ENCODE measurements at places on chromosomes 1 and 21.
A peak's percentile ranks its signal among the peaks of the same experiment; 100 is the strongest.

DNA sequence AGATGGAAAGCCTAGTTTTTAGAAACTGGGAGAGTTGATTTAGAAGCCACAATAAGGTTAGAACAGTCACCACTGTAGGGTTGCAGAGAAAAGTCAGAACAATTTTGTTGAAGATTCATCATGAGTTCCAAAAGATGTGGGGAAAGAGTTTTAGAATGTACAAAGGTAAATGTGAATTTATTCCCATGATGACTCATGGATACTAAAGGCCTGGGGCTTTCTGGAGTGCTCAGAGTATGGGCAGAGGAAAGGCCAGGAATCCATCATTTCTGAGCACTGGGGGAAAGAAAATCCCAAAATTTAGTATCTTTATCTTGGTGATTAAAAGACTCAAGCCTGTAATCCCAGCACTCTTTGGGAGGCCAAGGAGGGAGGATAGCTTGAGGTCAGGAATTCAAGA, 17.8 kb downstream of the YBX1 start:
- DNase-seq = no peak
- no peaks in the 10 kb centered on the region for H3K4me1 ChIP-seq
- no peak overlapping the region for H3K27ac ChIP-seq
- H3K36me3 ChIP-seq = peaks cover 18% of the 10 kb centered on the region
- H3K27me3 ChIP-seq = no peaks in the 10 kb centered on the region
- no peak overlapping the region for H3K4me3 ChIP-seq

GRCh38 chr1:196467230-196467925, 140.9 kb downstream of the KCNT2 start:
- no peaks in the 10 kb centered on the region for H3K4me1 ChIP-seq
- no peak overlapping the region for H3K4me3 ChIP-seq
- H3K27me3 ChIP-seq = no peaks in the 10 kb centered on the region
- H3K36me3 ChIP-seq = no peaks in the 10 kb centered on the region
- no peak for DNase-seq

- H3K27ac ChIP-seq = no peak overlapping the region
- no peaks in the 10 kb centered on the region for H3K36me3 ChIP-seq
- H3K4me3 ChIP-seq = no peak overlapping the region
- no peaks in the 10 kb centered on the region for H3K4me1 ChIP-seq
- no peaks in the 10 kb centered on the region for H3K27me3 ChIP-seq
- peak; percentile 17 for DNase-seq
Observed at GRCh38 chr1:198373376-198373775, 167.1 kb downstream of the ATP6V1G3 start.

DNA sequence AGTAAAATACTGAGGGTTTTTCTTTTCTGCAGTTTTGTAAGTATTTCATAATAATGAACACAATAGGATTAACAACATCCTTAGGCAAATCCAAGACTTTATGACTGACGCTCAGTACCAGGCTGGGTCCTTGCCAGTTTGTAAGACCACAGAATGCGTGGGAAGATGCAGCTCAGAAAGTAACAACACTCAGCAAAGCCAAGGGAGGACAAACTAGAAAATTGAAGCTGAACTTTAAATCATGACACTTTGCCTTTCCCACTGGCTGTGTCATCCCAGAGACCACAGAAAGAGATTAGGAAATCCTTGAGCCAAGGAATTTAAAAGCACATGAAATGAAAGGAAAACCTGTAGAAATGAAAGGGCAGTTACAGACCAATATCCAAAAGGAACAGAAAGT, 426.3 kb upstream of the CHRM3 start:
- H3K27ac ChIP-seq = no peak overlapping the region
- no peaks in the 10 kb centered on the region for H3K36me3 ChIP-seq
- no peaks in the 10 kb centered on the region for H3K27me3 ChIP-seq
- no peaks in the 10 kb centered on the region for H3K4me1 ChIP-seq

GRCh38 chr1:54883349-54884102, 3.5 kb downstream of the DHCR24 start:
- no peak overlapping the region for H3K4me3 ChIP-seq
- H3K27ac ChIP-seq = no peak overlapping the region
- peaks cover 5% of the 10 kb centered on the region for H3K36me3 ChIP-seq

DNA sequence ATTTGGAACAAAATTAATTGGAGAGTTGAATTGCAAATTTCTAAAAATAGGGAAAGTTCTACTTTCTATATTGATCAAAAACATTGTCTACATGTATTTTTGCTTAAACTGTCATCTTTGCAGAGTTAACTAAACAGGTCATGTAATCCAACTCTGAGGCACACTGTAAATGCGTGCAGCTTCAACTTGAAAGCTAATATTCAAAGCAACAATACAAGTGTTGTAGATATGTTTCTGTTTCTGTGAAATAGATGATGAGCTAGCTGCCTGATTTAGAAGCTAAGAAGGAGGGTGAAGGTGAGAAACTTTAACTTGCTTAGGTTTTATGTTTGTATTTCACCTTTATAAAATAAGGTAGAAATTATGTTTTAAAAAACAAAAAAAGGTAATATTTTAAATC, 77.2 kb downstream of the IVNS1ABP start:
- no peaks in the 10 kb centered on the region for H3K27me3 ChIP-seq
- H3K36me3 ChIP-seq = no peaks in the 10 kb centered on the region
- H3K27ac ChIP-seq = no peak overlapping the region
- DNase-seq = no peak
- no peak overlapping the region for H3K4me3 ChIP-seq
- H3K4me1 ChIP-seq = no peaks in the 10 kb centered on the region

DNA sequence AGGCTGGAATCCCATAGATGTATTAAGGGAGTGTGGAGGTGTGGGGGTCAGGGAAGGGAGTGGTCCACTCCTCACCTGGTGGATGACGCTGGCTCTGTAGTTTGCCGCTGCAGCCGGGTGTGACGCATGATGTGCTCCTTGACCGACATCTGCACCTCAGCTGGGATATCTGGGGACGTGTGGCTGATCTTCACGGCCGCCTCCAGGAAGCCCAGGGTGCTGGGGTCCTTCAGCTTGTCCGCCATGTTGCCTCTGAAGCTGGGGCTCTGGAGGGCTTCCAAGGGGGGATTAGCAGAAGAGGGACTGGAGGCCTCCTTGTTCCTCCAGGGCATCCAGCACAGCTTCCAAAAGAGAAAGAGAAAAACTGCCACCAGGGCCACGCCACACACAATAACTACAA, 14.1 kb downstream of the SYT6 start:
- DNase-seq = no peak
- no peaks in the 10 kb centered on the region for H3K27me3 ChIP-seq
- no peak overlapping the region for H3K27ac ChIP-seq
- no peaks in the 10 kb centered on the region for H3K4me1 ChIP-seq
- H3K4me3 ChIP-seq = no peak overlapping the region

DNA sequence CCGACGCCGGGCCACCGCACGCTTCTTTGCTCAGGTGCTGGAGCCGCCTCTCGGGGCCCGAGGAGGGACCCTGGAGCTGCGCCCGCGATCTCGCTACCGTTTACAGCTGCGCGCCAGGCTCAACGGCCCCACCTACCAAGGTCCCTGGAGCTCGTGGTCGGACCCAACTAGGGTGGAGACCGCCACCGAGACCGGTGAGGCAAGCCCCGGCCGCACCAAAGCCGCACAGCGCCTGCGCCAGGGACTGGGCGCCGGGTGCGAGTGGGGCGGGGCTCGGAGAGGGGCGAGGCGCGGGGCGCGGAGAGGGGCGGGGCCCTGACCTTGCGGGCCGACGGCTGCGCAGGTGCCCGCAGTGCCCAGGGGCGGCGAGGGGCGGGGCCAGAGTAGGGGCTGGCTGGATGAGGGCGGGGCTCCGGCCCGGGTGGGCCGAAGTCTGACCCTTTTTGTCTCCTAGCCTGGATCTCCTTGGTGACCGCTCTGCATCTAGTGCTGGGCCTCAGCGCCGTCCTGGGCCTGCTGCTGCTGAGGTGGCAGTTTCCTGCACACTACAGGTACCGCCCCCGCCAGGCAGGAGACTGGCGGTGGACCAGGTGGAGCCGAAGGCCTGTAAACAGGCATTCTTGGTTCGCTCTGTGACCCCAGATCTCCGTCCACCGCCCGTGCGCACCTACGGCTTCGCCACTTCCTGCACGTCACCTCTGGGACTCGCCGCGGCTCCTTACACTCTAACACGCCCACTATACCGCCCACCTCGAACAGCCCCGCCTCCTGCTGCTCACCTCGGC, 9.8 kb upstream of the CDC20 start:
- peaks cover 7% of the 10 kb centered on the region for H3K4me1 ChIP-seq
- peak; percentile 95 for DNase-seq
- peak overlapping the region; percentile 68 for H3K4me3 ChIP-seq

- no peak for DNase-seq
- H3K4me3 ChIP-seq = no peak overlapping the region
- no peaks in the 10 kb centered on the region for H3K27me3 ChIP-seq
- no peaks in the 10 kb centered on the region for H3K36me3 ChIP-seq
- no peak overlapping the region for H3K27ac ChIP-seq
- H3K4me1 ChIP-seq = no peaks in the 10 kb centered on the region
Observed at GRCh38 chr1:199161766-199162303, 523.0 kb downstream of the PTPRC start.

DNA sequence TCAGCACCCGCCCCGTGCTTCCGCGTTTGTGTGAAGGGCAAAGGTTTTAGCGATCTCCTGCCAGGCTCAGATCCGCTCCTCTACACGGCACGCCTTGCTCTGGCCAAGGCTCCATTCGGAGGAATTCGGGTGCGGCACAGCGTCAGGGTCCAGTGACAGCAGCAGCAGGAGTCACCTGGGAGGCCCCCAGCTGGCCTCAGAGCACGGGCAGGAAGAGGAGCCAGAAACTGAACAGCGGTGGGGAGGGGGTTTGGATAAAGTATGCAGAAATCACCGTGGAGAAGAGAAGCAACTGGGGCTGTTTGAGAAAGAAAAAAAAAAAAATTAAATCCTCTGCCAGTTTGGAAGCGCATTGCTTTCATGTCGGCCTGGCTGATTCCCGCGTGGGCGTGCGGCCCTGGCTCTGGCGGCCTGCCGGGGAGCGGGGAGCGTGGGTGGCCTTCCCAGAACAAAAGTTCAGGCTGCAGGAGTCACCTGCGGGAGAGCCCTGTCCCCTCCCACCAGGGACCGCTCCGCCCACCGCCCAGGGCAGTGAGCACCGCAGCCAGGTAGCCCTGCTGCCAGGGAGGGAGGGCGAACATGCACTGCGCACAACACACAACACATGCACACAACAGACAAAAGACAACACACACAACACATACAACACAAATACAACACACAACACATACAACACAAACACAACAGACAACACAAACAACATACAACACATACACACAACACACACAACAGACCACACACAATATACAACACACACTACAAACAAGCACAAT, 107.6 kb downstream of the ETS2 start:
- H3K4me3 ChIP-seq = no peak overlapping the region
- no peaks in the 10 kb centered on the region for H3K27me3 ChIP-seq
- DNase-seq = peak; percentile 78
- no peak overlapping the region for H3K27ac ChIP-seq
- H3K36me3 ChIP-seq = no peaks in the 10 kb centered on the region

DNA sequence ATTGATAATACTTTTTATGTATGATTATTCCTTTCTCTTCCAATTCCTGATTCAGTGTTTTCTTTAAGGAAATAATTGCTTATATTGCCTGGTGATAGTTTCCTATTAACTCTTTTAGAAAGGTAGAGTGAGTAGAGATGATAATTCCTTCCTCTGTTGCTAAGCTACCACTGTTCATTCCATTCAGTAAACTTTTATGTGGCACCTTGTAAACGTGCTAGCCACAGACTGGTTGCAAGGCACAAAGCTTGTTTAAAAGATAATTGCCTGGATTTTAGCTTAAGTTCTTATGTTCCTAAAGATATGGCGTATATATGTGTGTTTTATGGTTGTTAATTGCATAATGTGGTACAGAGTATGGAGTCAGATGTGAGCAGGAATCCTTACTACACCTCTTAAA, 3.2 kb downstream of the ZFYVE9 start:
- H3K4me3 ChIP-seq = no peak overlapping the region
- DNase-seq = no peak
- no peaks in the 10 kb centered on the region for H3K36me3 ChIP-seq
- no peak overlapping the region for H3K27ac ChIP-seq
- no peaks in the 10 kb centered on the region for H3K4me1 ChIP-seq
- no peaks in the 10 kb centered on the region for H3K27me3 ChIP-seq

DNA sequence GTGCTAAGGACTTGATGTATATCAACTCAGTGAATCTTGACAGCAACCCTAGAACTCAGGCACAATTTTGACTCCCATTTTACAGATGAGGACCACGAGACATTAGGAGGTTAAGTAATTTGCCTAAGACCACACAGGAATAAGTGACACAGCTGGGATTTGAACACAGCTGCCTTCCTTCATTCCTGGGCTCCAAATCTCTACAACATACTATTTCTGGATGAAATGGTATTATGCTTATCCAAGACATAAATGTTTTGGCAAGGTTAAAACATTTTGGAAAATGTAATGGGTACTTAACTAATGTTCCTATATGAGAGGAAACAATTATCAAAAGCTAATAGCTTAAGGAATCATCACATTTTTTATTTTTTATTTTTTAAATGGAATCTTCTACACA, 4.8 kb downstream of the CLDN8 start:
- no peak overlapping the region for H3K4me3 ChIP-seq
- H3K4me1 ChIP-seq = no peaks in the 10 kb centered on the region
- no peaks in the 10 kb centered on the region for H3K27me3 ChIP-seq
- no peaks in the 10 kb centered on the region for H3K36me3 ChIP-seq
- no peak overlapping the region for H3K27ac ChIP-seq
- no peak for DNase-seq

GRCh38 chr1:12666141-12666735, 22.4 kb downstream of the AADACL4 start:
- no peak overlapping the region for H3K4me3 ChIP-seq
- no peak overlapping the region for H3K27ac ChIP-seq
- H3K36me3 ChIP-seq = no peaks in the 10 kb centered on the region

GRCh38 chr1:1425753-1426495, 4.8 kb upstream of the ANKRD65 start:
- H3K36me3 ChIP-seq = no peaks in the 10 kb centered on the region
- no peak overlapping the region for H3K27ac ChIP-seq
- H3K27me3 ChIP-seq = no peaks in the 10 kb centered on the region
- peaks cover 5% of the 10 kb centered on the region for H3K4me1 ChIP-seq

DNA sequence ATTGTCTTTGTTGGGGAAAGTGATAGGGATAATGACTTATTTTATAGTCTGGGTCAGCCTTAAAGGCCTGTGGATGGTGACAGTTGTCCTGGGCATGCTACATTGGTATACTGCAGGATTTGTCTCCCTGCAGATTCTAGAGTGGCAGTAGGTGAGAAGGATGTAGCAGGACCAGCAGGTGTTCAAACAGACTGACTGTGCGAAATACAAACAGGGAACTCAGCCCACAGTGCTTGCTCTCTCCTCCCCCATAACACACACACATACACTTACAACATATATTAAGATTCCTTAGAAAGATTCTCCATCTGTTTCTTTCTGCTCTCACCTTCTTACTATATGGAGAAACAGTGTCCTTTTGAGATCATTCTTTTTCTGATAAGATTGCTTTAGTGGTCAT, 6.9 kb downstream of the PDE4B start:
- H3K4me1 ChIP-seq = no peaks in the 10 kb centered on the region
- no peak overlapping the region for H3K27ac ChIP-seq
- H3K36me3 ChIP-seq = no peaks in the 10 kb centered on the region
- H3K4me3 ChIP-seq = no peak overlapping the region
- DNase-seq = no peak

DNA sequence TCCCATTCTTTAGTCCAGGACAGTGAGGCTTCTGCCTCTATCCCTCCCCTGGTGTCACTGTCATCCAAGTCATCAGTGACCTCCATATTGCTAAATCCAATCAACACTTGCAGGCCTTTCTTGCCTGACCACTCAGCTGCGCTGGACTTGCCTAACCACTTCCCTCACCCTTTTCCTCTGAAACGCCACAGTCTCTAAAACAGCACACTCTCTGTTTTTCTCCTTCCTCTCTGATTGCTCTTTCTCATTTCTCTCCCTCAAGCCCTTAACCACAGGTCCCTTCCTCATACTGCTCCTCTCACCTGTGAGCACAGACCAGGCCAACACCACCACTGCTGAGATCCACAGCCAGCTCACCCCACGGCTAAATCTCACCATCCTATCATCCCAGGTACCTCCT, 17.5 kb downstream of the TAL1 start:
- no peaks in the 10 kb centered on the region for H3K36me3 ChIP-seq
- H3K27me3 ChIP-seq = no peaks in the 10 kb centered on the region
- H3K4me3 ChIP-seq = no peak overlapping the region
- DNase-seq = no peak

Data from mesendoderm (in vitro differentiated cells).